Hepatocyte (in vitro differentiated cells): ENCODE measurements at places on chromosomes 4 and X.

GRCh38 chr4:10063544-10064300 is 42.4 kb upstream of the SLC2A9 start:
- H3K4me1 ChIP-seq: no peaks in the 10 kb centered on the region
- H3K27ac ChIP-seq: no peak overlapping the region
- H3K27me3 ChIP-seq: no peaks in the 10 kb centered on the region

- H3K4me1 ChIP-seq: peaks cover 16% of the 10 kb centered on the region
- no peaks in the 10 kb centered on the region for H3K36me3 ChIP-seq
- H3K27ac ChIP-seq: peak overlapping the region; percentile 99
- H3K27me3 ChIP-seq: no peaks in the 10 kb centered on the region
- no peak for DNase-seq
- H3K4me3 ChIP-seq: no peak overlapping the region
These were observed 2.7 kb downstream of the TFE3 start for GRCh38 chrX:49040376-49040955.

DNA sequence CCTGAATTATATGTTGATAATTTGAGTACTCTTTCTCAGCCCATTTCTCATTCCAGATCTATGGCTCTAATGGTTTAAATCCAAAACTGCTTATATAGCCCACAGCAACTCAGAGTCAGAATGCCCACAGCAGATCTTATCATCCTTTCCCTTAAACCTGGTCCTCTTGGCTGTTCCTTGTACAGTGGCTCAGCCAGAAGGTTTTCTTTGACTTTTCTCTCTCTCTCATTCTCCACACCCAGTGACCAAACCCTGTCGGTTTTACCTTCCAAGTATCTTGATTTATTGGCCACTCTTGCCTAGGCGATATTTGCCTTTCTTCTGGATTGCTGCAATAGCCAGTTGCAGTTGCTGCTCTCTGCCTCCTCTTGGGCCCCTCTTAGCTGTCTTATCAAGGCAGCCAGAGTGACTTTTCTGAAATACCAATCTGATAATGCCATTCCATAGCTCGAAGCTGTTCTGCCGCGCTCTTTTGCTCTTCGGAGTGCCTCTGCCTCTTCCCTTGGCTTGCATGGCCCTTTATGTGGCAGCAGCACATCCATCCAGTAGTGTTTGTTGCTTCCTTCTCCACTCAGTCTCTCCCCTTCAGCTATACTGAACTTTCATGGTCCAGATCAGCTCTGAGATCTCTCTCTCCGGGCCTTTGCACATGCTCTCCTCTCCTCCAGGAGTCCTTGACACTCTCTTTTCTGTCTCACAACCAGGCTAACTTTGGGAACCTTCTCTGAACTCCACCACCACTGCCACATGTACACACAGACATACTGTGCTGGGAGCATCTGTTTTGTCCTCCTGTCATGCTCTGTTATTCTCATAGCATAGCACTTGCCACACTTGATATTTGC is 11.8 kb downstream of the GAB1 start:
- no peak overlapping the region for H3K4me3 ChIP-seq
- H3K27me3 ChIP-seq: no peaks in the 10 kb centered on the region
- H3K36me3 ChIP-seq: no peaks in the 10 kb centered on the region
- H3K4me1 ChIP-seq: peaks cover 51% of the 10 kb centered on the region
- peak; percentile 48 for DNase-seq
- H3K27ac ChIP-seq: no peak overlapping the region

DNA sequence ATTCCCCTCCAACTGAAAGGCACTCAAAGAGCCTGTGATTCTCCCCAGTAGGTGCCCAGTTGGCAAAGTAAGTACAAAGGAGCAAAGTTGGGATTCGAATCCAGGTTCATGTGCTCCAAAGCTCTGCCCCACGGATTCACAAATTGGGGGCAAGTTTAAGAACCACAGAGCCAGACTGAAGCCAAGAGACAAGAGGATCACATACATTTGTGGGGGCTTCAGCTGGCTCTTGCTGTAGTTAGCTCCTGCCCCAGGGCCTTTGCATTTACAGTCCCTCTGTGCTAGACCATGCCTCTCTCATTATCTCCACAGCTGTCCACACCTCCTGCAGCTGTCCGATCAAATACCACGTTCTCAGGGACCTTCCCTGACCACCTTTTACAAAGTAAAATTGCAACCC is 18.8 kb downstream of the PNMA6F start:
- H3K36me3 ChIP-seq: no peaks in the 10 kb centered on the region
- no peaks in the 10 kb centered on the region for H3K4me1 ChIP-seq
- no peak overlapping the region for H3K4me3 ChIP-seq
- DNase-seq: no peak
- no peaks in the 10 kb centered on the region for H3K27me3 ChIP-seq
